ENCODE measurements at places on chromosomes 3 and 15.
A peak's percentile ranks its signal among the peaks of the same experiment; 100 is the strongest.

DNA sequence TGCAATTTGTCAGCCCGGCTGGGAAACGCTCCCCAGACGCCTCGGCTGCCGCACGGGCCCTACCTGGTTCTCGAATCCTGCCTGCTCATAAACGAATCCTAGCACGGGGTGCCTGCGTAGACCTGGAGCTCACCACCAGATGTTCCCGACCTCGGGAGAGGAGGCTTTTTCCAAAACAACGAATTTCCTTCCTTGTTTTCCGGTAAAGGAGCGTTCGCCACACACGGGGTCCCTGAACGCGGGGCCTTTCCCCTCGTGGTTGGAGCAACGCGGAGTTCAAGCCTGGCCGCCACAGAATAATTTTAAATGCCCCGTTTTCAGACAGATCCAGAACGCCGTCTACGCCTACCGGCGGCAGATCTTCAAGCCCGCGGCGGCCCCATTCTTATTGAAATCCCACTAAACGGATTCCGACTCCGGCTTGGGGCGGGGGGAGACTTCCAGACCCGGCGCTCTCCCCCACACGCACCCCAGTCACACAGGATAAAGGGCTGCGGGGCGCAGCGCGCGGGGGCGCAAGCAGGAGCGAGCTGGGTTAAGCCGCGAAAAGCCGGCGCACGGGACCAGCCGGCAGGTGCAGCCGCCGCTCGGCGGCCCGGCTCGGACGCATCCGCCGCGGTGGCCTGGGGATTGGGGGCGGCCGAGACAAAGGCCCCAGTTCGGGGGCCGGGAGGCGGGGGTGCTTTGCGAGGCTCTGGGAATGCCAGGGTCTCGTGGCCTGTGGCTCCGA lies 895 bp downstream of the GATA2 start:
- DNase-seq, result no peak

DNA sequence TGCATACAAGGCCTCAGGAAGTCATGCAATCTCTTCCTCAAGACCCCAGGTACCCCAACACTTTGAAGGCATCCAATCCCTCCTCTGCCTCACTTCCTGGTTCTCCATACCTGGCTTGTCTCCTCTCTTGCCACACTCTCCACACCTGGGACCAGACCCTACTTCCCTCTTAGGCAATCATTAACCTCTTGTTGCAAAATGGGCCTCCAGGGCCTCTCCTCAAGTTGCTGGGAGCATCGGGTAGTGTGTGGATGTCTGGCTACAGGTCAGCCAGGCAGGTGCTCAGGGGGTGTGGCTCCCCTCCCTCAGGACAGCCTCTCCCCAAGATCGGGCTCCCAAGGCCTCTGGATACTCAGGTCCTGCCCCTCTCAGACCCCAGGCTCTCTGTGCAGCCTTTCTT lies 8.6 kb downstream of the PLA2G4E start:
- no peak for DNase-seq

DNA sequence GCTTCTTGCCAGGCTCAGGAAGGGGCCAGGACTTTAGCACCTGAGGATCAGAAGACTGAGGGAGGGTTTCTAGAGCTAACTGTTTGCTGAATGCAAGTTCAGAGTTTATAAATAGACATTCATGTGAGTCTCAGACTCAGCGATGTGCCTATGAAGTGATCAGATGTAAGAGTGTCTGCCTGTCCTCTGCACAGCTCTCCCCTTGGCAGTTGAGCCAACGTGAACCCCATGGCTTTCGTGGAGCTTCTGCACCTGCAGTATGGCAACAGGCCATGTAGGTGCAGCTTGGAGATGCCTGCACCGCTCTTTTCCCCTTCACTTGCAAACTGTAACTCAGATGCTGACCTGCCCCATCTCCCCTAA lies 141.9 kb downstream of the CHDH start:
- no peak for DNase-seq

- DNase-seq, result no peak
Measured at GRCh38 chr3:52574056-52574965, 37.9 kb downstream of the UQCC5 start.

DNA sequence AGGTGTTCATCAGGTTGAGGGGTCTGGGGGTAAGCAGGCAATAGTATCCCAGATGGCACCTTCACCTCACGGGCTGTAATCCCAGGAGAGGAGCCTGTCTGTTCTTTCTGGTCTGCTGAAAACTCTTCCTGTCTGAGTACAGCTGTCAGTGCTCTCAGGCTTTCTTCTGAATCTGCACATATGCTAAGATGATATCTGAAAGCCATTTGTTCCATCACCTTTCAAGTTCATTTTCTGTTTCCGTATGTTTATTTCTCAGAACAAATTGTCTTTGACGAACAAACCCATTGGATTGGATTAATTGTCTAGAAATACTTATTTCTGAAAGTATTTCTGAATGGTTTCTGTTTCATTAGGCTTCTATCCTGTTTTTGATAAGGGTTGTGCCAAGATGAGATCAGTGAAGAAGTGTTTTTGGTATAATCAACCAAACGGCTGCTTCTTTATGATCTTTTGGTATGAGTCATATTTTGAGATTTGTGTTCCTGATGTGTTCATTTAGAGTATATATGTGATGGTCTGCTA lies 13.3 kb downstream of the ZNF592 start:
- no peak for DNase-seq

- DNase-seq, result no peak
Measured at GRCh38 chr3:83496462-83496861, 1462.3 kb upstream of the CADM2 start.

DNA sequence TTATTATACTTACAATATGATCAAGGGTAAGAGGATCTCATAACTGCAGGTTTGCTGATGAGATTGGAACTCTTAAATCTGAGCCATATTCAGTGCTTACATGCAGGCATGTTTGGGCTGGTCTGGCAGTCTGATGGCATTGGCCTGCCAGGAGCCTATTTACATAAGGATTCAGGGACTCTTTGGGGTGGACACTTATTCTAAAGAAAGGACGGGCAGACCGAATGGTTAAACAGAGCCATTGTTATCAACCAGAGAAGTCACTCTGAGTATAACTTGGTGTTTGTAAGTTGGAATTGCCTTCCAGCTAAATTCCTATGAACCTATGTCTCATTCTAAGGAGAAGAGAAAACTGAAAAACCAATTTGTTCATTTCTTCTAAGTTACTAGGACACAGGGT lies 932.8 kb downstream of the IGSF11 start:
- DNase-seq, result no peak

DNA sequence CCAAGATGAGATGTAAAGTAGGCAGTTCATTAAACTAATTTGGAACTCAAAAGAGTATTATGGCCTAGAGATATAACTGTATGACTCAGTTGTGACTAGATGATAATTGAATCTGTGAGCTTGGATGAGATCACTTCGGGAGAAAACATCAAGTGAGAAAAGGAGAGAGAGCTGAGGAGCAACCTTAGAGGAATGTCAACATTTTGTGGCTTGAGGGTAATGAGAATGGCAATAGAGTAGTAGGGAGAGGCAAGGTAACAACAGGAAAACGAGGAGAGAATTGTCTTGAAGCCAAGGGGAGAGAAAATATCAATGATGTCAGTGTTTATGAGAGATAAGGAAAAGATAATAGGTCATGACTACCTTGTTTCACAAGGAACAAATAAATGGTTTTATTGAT lies 580.2 kb downstream of the NLGN1 start:
- peak; percentile 76 for DNase-seq

- no peak for DNase-seq
Measured at GRCh38 chr3:170473358-170473757, 54.7 kb downstream of the CLDN11 start.

DNA sequence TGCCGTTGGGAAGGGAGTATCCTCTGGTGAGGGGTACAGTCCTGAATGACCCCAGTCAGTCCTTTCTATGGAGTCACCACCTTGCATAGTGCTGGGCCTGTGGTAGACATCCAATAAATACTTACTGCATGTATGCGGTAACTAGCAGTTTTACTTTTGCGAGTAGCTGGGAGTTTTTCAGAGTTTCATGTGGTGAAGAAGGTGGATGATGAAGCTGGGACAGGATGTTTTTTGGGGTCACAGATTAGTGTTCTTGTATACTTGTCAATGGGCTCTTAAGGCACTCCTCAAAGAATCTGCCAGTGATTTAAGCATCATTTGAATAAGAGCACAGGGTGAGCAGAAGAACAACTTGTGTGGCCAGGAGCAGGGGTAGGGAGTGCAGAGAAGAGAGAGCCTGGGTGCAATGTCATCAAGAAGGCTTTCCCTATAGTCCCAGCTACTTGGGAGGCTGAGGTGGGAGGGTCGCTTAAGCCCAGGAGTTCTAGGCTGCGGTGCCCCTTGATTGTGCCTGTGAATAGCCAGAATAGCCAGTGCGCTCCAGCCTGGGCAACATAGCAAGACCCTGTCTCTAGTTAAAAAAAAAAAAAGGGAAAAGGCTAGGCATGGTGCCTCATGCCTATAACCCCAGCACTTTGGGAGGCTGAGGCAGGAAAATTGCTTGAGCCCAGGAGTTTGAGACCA lies 22.1 kb downstream of the PPCDC start:
- no peak for DNase-seq

DNA sequence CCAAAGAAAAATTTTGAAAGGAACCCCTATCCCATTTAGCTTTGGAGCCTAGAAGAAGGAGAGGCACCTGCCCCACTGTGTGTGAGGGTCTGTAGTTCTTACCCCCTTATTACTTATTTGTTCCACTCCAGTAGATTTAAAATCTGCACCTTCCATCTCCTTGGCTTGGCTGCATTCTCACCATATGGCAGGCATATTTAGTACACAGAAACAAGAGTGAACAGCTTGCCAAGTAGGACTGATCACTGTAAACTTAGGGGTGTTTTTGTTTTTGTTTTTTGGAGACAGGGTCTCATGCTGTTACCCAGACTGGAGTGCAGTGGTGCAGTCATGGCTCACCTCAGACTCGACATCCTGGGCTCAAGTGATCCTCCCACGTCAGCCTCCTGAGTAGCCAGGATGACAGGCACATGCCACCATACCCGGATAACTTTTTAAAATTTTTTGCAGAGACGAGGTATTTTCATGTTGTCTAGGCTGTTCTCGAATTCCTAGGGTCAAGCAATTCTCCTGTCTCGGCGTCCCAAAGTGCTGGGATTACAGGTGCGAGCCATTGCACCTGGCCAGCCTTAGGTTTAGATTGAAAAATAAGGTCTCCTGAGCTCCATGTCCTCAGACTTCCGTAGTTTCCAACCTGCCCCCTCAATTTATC lies 14.1 kb upstream of the ANXA2 start:
- DNase-seq, result no peak

- DNase-seq, result no peak
Measured at GRCh38 chr3:61626484-61626883, 65.1 kb downstream of the PTPRG start.

- no peak for DNase-seq
Measured at GRCh38 chr3:8760506-8760905, 8.9 kb downstream of the OXTR start.

DNA sequence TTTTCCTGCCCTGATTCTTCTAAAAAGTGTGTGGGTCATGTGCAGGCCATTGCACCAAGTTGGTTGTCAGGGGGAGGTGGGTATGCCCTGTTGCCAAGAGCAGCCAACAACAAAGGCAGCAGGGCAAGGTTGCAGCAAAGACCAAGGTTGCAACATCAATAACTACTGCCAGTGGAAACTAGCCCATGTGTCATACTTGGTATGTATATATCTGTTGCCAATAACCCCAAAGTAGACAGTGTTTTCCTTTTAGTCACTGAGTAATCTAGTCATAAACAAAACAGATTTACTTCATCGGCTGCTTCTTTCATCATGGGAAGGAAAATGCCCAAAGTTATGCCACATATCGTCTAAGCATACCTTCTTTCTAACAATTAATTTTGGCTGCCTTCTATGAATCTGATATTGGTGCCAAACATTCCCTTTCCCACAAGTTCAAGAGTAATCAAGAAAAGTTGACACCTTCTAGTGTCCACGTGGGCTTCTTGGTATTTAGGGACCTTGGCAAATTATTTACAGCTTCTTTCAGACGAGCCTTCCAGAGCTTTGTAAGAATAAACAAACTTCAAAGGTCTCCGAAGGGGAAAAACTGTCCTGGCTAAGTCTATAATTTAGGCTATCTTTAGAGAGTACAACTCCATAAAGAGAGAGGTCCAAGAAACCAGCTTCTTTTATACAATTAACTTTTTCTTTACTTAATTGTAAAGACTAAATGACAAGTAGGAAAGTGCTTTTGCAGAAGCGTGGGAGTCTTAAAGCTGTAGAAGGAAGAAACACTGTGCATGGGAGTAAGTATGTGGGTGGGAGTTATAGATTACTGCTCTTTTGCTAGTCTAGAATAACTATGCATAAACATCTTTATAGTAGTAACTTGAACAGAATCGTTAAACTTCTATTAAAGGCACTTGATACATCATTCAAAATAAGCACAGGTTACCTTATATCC lies 10.0 kb upstream of the MBNL1 start:
- DNase-seq, result peak; percentile 94

DNA sequence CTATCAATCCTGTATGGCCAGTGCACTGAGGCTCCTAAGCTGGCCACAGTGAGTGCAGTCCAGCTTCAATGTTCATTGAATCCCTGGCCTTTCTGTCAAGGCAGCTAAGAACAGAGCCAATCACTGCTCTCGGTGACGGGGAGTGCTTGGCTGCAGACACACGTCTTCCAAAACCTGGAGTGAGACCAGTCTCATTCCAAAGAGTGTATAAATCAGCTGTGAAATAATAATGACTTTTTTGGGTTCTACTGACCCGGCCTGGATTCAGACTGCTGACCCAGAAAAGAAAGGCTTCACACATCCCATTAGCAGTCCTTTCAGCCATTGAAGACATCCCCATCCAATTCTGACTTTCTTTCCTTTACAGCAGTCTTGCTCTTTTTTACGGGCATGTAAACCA lies 665.5 kb downstream of the GBE1 start:
- no peak for DNase-seq

DNA sequence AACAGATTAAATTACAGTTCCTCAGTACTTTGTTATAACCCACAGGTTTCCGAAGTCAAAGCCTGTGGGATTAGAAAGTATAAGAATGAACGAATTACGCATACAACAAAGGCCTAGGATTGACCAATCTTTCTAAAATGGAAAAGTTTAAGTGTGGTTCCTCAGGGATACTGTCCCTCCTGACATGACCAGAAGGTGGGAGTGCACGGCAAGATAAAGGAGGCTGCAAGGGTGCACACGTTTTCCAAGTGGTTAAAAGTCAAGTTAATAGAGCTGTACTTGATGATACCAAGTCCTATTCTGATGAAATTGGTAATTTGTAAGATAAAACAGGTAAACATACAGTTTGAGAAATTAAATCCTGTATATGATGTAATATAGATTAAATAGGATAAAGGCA lies 96.2 kb downstream of the ALDH1A2 start:
- DNase-seq, result peak; percentile 20

DNA sequence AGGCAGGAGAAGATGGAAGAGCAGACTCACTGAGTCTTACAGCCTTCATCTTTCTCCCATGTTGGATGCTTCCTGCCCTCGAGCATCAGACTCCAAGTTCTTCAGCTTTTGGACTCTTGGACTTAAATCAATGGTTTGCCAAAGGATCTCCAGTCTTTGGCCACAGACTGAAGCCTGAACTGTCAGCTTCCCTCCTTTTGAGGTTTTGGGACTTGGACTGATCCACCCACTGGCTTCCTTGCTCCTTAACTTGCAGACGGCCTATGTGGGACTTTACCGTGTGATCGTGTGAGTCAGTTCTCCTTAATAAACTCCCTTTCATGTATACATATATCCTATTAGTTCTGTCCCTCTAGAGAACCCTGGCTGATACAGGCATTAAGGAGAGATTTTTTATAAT lies 62.4 kb upstream of the TNIK start:
- peak; percentile 13 for DNase-seq

Measured in fibroblast of skin of right biceps (primary cell).